HL-60 (cell line): ENCODE measurements at places on chromosomes 12 and 14.
A peak's percentile ranks its signal among the peaks of the same experiment; 100 is the strongest.

DNA sequence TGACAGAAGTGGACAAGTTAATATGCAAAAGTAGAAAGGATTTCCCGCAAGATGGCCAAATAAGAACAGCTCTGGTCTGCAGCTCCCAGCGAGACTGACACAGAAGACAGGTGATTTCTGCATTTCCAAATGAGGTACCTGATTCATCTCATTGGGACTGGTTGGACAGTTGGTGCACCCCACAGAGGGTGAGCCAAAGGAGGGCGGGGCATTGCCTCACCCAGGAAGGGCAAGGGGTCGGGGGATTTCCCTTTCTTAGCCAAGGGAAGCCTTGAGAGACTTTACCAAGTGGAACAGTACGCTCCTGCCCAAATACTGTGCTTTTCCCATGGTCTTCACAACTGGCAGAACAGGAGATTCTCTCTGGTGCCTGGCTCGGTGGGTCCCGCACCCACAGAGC lies 191.3 kb downstream of the ALG10B start:
- no peak for DNase-seq

GRCh38 chr14:52154992-52155650 lies 86.3 kb upstream of the NID2 start:
- no peak for DNase-seq

DNA sequence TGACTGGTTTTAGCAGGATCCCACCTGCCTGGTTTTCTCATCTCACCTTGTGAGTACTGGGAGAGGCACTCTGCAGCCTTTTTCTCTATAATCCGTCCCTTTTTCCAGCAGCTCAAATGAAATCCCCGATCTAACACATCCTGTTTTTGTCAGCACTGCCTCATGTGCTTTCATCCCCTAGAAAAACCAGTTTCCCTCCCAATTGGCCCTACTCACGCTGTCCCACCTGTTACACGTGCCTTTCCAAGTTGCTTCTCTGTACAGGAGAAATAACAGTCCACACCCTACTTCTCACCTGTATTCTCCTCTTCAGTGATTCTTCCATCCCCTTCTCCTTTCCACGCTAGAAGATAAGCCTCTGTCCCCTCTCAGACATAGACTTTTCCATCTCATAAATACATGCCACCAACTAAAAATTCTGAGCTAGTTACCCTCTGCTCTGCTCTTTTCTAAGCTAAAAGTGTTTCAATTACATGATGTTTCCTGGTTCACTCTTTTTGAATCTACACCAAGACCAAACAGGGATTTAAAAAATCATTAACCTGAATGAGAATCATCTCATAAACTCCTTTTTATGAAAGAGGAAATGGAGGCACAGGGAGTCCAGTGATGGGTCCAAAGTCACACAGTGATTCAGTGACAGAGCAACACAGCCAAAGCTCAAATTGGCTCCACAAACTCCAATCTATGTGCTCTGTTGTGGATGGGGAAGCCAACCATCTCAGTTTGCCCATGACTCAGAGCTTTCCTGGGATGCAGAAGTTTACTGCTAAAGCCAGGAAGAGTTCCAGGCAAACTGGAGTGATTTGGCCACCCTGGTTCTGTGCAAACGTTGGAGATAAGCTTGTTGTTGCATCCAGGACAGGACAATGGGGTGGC lies 240.0 kb upstream of the TMEM132C start:
- no peak for DNase-seq

GRCh38 chr14:34184126-34184525 lies 233.3 kb upstream of the EGLN3 start:
- no peak for DNase-seq

DNA sequence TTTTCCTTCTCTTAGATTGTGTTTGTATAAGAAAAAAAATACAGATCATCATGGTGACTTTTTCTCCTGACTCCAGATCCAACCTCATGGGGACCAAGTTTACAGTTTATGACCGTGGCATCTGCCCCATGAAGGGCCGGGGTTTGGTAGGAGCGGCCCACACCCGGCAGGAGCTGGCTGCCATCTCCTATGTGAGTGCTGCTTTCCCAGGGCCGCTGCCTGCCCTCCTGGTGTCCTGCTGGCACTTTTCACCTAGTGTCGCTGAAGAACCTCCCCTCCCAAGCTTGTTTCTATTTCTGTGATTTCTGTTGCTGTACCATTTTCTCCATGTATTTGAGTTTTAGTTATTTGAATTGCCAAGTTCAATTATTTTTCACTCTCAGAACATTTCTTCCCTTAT lies 24.8 kb upstream of the TEAD4 start:
- DNase-seq, result no peak

DNA sequence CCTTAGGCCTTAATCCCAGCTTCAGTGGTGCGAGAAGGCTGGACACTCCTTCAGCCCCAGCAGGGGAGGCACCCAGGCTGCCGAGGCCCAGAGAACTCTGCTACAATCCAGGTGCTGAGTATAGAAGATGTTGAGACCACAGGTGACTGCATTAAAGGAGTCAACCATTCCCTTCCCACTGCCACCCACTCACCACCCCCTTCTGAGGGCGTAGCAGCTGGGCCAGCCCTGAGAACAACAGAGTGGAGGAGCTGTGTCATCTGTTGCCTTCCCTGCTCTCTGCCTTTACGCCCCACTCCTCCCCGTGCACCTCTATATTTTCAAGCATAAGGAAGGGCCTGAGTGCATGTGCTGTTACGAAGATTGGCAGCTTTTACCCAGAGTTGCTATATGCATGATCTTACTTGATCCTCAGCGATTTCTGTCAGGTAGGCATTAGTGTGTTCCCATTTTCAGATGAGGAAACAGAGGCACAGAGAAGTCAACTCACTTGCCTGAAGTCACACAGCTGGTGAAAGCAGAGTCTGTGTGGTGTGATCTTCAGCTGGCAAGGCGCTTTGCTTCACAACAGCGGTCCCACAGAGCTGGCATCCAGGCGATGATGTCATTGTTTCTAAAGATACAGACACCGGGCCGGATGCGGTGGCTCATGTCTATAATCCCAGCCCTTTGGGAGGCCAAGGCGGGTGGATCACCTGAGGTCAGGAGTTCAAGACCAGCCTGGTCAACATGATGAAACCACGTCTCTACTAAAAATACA lies 46.7 kb downstream of the RIN3 start:
- DNase-seq, result no peak

DNA sequence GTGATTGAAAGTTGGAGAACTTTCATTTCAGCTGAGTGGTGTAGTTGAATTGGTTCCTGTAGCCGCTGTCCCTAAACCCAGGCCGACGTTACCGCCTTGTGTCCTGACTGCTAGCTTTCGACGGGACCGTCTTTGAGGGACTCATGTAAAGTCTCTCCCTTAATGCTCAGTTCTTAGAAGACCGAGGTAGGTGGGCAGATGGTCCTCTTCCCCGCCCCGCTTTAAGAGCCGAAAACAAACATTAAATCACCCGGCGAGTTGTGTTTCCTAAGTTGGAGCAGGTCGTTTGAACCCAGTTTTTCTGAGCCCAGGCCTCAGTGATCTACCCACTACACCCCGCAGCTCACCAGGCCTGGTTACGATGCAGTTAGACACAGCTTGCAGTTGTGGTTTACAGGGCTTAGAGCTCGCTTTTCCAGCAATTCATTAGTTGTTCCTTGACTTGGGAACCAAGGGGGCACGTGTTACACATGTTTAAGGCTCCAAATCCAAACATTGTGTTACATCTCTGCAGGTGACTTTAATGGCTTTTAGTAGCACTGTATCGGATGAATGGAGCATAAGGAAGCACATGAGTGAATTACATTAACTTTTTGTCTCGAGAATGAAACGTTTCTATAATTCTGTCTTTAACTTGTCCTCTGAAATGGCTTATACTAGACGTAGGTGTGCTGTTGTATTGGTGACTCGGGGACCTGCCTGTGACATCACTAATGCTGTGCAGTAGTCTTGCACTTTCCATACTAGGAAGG lies 790 bp downstream of the NEDD1 start:
- no peak for DNase-seq

DNA sequence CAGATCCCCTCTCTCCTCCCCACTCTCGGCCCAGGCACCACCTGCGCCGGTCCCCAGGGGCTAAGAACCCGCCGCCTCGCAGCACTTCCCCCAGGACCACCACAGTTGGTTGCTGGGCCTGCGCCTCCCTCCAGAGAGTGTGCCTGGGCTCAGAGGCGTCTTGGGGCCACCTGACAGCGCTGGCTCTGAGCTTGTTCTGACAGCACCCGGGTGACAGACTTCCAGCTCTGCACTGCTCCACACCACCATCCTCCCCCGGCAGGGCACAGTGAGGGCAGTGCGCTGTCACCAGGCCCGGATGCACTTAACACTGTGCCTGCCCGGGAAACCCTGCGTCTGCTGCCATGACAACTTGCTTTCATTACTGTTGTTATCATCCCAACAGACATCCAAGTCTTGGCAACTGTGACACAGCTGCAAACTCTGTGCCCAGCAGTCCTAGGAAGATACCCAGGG lies 6.6 kb downstream of the BRF1 start:
- DNase-seq, result no peak

DNA sequence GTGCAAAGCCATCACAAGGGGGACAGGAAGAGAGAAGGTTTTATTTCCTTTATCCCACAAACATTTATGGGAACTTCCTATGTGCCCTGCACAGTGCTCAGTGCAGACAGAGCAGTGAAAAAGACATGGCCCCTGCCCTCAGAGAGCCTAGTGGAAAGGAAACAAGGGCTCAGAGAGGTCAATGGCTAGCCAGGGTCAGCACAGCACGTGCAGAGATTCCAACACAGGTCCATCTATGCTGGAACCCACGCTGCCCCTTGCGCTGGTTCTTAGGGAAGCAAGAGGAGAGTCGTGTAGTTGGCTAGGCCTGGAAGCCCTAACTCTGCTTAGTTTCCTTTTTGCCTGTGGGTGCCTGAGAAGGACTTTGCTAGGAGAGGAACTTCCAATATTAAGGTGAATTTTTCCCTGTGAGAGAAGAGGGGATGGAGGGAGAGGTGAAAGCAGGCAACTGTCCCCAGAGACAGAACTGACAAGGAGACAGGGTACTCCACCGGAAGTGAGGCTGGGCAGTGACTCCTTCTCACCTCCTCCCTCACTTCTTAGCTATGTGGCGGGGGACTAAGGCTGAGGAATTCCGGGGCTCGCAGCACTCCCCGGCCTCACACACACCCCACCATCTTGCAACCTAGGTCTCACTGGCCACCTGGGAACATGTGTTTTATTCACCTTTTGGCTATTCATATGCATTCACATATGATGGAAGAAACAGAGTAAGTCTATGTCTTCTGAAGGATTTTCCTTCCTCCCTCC lies 12.1 kb upstream of the GPX2 start:
- no peak for DNase-seq

DNA sequence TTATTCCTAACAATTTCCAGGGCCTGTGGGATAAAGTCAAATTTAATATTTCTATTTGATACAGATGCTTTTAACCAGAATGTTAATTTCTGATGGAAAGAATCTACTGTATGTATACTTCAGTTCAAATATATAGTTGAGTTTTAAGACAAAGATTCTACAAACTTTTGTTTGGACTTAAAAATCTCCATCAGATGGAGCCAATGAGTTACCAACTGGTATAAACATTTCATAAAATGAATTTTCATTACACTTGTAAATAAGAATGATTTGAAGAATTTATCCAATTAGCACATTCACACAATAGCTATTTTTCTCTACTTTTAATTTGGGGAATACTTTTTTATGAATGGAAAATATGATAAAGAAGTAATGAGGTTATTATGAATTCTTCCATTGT lies 425.2 kb upstream of the MIS18BP1 start:
- no peak for DNase-seq

DNA sequence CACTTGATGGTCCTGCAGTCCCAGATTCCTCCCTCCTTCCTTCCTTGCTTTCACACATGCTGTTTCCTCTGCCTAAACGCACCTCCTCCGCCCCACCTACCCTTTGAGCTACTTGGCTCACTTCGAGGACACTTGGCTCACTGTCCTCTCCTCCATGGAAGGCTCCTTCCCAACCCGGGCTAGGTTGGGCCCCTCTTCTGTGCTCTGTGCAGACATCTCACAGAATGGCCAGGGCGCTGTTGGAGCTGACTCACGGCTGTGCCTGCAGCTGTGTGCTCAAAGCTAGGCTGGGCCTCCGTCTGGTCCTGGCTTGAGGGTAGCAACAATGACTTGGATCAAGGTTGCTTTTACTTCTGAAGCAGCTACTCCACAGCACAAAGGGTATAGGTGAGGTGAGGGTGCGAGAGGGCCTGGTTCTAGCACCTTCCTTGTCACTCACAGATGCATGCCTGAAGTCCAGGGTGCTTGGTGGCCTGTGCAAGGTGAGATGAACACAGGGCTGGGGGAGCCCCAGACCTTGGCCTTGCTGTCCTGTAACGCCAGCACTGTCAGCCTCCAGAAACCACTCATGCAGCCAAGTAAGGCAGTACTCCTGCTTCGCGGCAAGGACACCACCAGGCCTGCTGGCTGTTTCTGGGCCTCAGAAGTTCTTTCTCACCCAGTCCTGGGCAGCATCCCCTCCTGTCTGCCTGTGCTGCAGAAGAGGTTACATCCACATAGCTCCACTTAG lies 61.8 kb downstream of the GALNT16 start:
- DNase-seq, result no peak

DNA sequence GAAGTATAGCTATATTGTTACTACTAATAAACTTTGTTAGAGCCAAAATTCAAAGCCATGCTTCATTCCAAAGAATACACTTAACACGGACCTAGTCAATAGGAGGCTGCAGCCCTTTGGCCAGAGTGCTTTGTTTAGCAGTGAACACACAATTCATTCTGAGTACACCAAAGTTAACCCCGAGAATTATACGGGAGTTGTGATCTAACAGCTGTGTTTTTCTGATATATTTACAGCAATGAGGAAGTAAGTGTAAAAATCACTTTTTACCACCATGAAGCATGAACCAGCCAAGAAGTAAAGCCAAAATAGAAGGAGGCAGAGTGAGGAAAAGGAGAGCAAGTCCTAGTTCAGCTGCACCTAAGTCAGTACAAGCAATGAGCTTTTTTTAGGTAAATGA lies 156.8 kb upstream of the PDE3A start:
- no peak for DNase-seq

GRCh38 chr14:23137813-23138535 lies 18.9 kb upstream of the CEBPE start:
- no peak for DNase-seq

DNA sequence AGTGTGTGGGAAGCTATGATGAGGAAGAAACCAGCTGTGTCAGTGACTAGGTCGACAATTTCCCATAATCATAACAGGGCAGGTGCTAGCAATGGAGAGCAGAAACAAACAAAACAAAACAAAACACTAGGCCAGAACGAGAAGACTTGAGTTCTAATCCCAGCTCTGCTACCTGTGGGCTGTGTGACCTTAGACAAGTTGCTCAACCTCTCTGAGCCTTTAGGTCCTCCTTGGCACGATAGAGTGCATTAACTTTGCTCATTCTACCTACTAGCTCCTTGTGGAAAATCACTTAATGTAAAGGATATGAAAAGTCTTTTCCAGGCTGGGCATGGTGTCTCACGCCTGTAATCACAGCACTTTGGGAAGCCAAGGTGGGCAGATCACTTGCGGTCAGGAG lies 11.2 kb downstream of the HHIPL1 start:
- no peak for DNase-seq

DNA sequence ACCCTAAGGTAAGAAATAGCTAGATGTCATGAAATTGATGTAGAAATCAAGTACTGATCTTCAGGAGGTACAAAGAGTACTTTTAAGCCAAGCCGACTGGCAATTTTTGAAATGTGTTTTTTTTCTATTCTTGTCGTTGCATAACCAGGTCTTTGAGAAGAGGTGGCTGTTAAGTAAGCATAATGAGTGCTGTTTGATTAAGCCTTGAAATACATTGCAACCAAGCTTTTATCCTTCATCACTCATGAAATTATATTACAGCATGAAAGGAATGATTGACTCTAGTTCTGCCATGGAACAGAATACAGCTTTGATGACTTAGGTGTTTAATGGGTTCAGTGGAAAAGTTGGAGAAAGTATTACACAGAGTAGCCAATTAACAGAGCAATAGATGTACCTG lies 1720.2 kb upstream of the SEL1L start:
- peak; percentile 49 for DNase-seq
